Left lung (tissue), 14 donors: ENCODE measurements at places on chromosomes 4 and X. TPM values are rescaled to one million over a fixed set of nuclear protein-coding genes. Genes with fewer than 3 reads are reported as not detected.

Gene MAD2L1
- total RNA-seq, result 6.0 TPM

DNA sequence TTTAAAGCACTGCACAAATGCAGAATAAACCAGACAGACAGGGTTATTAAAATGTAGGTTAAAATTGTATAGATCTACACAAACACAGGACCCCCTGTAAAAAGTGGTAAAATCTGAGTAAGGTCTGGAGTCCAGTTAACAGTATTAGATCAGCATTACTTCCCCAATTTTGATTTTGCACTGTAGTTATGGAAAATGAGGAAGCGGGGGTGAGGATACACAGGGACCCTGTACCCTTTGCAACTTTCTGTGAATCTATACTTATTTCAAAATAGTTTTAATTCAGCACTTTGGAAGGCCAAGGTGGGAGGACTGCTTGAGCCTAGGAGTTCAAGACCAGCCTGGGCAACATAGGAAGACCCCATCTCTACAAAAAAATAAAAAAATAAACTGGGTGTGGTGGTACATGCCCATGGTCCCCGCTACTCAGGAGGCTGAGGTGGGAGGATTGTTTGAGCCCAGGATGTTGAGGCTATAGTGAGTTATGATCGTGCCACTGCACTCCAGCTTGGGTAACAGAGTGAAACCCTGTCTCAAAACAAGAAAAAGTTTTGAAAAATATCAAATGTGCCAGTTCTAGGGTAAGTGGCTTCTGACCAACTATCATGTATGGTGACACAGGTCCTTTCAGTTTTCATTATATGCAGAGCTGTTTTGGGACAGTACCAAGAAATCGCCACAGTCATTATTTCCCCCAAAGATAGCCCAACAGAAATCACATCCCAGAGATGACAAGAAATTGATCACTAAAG is 17.7 kb downstream of the SEL1L3 start:
- no peak for DNase-seq

Gene FDCSP
- total RNA-seq, result not detected

- DNase-seq, result no peak
Measured at GRCh38 chr4:146340798-146341197, 126.5 kb downstream of the REELD1 start.

Gene ARX
- not detected for total RNA-seq

DNA sequence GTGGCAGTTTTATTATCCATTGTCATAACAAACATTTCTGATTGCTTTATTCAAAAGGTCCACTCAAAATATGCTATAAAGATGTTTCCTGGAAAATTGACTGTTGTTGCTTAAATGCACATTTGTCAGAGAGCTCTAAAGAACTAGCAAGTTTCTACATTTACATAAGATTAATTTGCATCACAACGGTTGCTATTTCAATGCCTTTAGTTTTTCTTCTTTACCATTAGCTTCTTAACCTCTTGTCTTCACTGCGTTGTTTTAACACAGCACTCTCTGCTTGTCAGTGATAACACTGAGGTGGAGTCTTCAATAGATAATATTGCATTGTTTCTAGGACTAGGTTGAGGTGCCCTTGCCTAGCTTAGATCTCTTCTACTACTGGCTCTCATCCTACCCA is 76.7 kb upstream of the GALNT7 start:
- DNase-seq, result no peak

DNA sequence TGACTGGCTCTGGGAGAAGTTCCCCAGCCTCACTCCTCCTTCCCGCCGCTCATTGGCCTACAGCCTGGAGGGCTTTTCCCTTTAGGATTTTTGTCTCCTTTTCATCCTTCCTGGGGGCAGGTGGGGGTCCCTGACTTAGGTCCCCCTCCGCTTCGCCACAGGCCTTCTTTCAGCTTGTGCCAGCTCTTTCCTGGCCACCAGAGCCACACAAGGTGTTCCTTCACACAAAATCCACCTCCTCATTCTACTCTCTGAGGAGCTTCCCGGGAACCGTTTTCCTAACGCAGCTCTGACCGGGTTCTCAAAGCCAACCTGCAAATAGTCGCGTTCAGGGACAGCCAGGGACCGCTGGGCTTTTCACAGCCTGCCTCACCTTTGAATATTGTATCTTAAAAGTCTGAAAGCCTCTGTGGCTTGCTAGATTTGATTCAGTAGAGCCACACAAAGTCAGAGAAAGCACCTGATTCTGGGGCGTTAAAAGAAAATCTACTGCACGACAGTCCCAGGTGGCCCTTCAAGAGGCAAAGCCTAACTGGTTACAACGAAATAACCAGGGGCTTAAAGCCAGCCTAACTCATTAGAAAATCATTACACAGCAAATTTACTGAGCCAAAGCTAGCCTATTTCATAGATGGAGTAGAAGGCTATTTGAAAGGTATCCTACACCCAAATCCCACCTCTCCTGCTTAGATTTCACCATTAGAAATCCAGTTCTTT is 731 bp upstream of the GPC3 start:
- DNase-seq, result no peak

DNA sequence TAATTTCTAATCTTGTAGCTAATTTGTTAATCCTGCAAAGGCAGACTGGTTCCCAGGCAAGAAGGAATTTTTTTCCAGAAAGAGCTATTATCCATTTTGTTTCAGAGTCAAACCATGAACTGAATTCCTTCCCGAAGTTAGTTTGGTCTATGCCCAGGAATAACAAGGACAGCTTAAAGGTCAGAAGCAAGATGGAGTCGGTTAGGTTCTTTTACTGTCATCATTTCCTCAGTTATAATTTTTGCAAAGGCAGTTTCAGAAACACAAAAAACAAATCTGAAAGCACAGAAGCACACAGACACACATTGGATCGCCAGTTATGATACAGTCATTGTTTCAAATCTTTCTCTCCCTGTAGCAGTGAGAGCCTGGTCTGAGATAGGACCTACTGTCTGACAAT is 37.9 kb downstream of the AGA start:
- no peak for DNase-seq

DNA sequence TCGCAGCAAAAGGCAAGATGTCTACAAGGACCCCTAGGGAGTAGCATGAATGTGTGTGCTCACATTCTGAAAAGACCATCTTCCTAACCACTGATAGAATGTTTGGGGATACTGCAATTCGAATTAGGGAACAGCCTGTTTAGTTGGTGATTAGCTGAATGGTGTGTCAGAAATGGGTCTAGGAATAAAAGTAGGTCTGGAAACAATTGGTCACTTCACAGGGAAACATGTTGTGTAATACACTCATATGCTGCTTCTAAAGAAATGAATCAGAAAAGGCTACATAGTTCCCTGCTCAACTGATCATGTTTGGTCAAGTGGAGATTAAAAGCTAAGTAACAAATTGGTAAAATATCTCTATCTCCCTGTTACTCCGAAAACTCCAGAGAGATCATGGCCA is 2362.4 kb upstream of the TENM3 start:
- no peak for DNase-seq

DNA sequence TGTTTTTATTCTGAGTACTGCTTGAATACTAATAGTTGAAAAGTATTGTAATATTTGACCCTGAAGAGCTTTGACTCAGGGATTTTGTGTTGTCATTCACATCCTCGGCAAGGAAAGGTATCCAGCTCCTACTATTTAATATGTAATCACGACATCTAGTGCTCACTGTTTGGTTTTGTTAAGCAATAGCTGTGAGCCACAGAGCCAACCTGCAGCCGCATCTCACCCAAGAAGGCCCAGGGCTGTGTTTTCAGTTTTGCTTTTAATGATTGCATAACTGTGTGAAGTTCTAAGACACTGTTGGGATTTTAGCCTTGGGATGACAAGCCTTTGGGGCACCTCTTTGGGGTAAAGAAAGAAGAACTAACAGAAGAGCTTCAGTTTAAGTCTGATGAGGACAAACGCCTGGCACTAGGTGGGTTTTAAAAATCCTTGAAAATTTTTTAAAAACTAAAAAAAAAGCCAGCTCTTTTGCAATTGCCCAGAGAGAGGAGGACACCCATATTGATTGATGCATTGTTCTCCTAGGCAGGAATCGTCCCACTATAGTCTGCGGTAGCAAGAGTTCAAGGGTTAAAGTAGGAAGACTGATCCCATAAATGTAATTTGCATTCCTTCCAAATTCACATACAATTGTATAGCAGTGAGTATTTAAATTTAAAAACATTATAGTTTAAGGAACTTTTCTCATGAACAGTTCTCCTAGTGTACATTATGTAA is 157.8 kb downstream of the RELL1 start:
- DNase-seq, result peak; percentile 14

- no peak for DNase-seq
Measured at GRCh38 chr4:8904666-8905065, 33.0 kb upstream of the HMX1 start.

DNA sequence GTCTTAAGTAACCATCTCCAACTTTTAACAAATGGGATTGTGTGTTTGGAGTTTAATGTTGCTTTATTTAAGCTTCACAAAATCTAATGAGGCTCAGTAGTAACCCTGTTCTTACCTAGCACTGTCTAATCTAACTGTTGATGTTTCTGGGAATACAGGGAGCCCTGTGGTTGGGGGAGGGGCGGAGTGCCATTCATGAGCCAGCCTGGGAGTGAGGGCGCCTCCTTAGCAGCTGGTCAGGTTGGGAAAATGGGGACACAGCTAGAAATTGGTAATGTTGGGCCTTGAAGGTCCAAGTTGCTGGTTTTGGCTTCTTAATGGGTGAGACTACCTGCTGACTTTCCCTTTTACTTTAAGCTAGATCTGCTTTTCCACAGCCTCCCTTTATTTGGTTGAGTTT is 22.9 kb upstream of the TADA2B start:
- no peak for DNase-seq

Gene OTUD6A
- total RNA-seq, result not detected

GRCh38 chr4:175091649-175092048 is 173.5 kb downstream of the ADAM29 start:
- DNase-seq, result no peak

DNA sequence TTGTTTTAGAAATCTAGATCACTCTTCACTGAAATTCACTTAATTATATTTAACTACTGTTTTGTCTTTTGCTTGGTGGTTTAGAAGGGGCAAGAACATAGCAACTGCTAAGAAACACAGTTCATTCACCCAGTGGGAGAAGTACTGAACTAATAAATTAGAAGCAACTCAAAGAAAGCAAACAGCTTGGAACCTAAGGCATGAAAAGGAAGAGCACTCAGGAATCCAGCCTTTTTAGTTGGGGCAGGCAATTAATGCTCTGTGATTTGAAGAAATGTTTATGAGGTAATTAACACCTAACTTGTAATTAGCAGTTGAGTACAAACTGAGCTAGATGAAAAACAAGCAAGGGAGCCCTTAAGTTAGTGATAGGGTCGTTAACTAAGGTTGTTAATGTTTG is 22.8 kb downstream of the SEPTIN11 start:
- DNase-seq, result no peak

Gene CLGN
- total RNA-seq, result 0.55 TPM

Gene STEEP1
- total RNA-seq, result 21.2 TPM

- no peak for DNase-seq
Measured at GRCh38 chr4:121253961-121254360, 89.8 kb upstream of the TNIP3 start.

DNA sequence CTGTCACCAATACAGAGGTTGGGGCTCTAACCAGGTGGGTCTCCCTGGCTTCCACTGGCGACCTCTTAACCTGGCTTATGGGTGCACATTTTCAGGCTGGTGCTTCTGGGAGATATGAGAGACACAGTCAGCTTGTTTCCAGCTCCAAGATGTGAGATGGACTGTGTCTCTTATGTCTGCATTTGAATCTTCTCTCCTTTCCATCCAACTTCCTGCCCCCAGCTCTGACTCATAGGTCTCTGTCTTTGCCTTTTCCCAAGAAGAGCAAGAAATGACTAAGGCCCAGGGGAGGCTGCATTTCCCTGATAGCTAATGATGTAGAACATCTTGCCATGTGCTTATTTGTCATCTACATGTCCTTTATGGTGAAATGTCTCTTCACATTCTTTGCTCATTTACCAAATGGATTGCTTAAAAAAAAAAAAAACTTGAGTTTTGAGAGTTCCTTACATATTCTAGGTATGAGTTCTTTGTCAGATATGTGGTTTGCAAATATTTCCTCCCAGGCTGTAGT is 3.2 kb upstream of the UXT start:
- no peak for DNase-seq

GRCh38 chr4:35358001-35358584 is 886.2 kb downstream of the ARAP2 start:
- no peak for DNase-seq

- no peak for DNase-seq
Measured at GRCh38 chr4:13612569-13612968, 15.0 kb downstream of the BOD1L1 start.

DNA sequence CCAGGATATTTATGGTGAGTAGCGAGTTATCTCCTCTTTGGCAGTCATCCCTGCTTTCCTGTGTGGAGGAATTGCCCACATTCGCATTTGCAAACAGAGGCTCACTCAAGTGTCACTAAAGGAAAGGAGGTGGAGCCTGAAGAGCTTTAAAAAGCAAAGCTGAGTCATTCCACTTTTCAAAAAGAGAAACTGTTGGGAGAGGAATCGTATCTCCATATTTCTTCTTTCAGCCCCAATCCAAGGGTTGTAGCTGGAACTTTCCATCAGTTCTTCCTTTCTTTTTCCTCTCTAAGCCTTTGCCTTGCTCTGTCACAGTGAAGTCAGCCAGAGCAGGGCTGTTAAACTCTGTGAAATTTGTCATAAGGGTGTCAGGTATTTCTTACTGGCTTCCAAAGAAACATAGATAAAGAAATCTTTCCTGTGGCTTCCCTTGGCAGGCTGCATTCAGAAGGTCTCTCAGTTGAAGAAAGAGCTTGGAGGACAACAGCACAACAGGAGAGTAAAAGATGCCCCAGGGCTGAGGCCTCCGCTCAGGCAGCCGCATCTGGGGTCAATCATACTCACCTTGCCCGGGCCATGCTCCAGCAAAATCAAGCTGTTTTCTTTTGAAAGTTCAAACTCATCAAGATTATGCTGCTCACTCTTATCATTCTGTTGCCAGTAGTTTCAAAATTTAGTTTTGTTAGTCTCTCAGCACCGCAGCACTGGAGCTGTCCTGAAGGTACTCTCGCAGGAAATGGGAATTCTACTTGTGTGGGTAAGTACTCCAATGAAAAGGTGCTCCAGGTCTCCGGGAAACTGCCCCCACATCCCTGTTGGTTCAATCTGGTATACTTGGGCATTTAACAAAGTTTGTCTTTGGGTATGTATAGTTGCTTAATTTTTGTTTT is at the start of gene EGF:
TSS of gene EGF (plus strand) at position 178 of the 890 bp plus-strand sequence. CDS start at position 631, 453 bp downstream.
- no peak for DNase-seq

DNA sequence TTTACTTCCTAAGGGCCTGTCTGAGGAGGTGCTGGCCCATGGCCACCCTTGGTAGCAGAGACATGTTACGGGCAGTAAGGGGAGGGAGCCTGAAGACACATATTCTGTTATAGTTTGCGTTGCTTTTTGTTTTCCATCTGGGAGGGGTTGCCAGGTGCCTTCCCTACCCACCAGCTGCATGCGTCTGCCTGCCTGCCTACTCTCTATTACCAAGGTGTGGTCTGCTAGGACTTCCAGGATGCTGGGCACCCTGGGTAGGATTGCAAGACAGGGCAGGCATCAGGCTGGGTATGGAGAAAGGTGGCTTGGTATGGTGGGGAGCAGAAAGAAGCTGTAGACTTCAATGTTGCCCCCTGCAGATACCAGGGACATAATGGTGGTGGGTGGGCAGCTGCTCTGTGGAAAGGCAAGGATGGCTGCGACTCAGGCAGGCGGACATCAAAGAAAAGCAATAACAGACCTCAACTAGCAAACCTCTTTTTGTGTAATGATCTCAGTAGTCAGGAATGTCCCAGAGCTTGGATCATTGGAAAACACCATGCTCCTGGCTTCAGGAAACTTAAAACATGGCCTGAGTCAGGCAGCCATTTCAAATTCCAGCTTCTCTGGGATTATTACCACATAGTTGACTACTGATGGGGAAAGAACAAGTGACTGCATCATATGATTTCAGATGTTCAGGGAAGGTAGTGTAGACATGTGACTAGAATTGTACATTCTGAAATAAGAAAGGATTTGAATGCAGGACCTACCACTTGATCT is 67.8 kb downstream of the HOPX start:
- no peak for DNase-seq
